ENCODE measurements at places on chromosomes 2 and 18.

GRCh38 chr2:96095116-96095636, 21.2 kb downstream of the ADRA2B start:
- DNase-seq = no peak

DNA sequence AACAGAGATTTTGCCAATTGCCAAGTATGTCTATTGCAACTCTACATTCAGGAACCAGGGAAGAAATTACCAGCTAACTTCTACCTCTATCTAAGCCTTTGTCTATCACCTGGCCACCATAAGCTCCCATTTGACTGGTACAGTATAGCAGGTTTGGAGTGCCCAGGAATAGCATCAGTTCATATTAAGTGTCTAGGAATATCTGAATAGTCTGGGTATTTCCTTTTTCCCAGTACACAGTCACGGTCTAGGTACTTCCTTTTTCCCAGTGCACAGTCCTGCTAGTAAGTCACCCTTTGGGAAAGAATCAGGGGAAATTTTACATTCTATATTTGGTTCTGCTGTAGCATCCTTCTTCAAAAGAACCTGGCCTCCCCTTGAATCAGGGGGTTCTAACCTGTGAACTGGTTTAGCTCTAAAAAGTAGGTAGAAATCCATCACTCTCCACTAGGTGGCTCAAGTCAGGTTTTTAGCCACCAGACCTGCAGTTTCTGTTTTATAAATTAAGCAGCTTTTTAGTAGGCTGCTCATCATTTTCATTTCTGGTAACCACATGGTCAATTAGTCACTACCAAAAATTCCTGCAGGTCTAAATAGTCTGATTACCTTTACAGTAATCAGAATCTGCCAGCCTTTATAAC, 49.3 kb upstream of the DNAJC10 start:
- DNase-seq = peak; percentile 46

DNA sequence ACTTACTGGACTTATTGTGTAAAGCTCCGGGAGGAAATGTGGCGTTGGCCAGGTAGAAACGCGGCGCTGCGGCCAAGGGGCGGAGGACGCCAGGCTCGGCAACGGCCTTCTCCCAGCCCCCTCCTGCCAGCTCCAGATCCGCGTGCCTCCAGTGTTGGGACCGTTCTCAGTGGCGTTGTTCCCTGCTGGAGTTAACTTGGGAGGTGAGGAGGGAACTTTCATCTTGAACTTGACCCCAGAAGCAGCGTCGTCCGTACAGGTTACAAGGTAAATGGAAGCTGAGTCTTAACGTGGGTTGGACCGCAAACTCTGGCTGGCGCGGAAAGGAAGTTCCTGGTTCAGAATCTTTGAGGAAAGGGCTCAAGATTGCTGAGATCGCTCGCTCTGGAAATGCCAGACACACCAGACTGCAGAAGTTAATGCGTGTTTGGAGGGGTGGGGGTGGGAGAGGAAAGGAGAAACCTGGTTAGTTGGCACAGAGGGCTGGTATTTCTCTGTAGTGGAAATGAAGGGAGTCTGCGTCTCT, 1.3 kb downstream of the TANC1 start:
- no peak for DNase-seq

DNA sequence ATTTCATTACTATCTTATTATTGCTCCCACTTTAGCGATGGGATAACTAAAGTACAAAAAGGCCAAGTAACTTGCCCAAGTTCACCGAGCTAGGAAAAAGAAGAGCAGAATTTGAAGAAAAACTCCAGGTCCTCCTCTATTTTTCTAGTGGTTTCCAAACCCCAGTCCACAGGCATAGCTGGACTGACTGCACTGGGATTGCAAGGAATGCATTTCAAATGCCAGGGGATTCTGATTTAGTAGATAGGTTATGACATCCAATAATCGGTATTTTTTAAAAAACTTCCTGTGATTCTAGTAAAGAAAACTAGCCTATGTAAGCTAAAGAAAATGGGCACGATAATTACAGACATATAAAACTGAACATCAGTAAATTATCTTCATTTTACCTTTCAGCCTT, 62.7 kb upstream of the GALNT5 start:
- DNase-seq = no peak

DNA sequence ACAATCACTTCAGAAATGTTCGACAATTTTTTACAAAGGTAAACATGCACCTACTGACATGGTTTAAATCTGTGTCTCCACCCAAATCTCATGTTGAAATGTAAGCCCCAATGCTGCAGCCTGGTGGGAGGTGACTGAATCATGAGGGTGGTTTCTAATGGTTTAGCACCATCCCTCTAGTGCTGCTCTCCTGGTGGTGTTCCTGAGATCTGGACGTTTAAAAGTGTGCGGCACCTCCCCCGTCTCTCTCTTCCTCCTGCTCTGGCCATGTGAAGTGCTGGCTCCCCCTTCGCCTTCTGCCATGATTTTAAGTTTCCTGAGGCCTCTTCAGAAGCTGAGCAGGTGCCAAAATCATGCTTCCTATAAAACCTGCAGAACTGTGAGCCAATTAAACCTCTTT, 28.3 kb downstream of the MAP3K2 start:
- DNase-seq = no peak

GRCh38 chr2:94874277-94874997, 3.2 kb downstream of the TEKT4 start:
- DNase-seq = peak; percentile 26

DNA sequence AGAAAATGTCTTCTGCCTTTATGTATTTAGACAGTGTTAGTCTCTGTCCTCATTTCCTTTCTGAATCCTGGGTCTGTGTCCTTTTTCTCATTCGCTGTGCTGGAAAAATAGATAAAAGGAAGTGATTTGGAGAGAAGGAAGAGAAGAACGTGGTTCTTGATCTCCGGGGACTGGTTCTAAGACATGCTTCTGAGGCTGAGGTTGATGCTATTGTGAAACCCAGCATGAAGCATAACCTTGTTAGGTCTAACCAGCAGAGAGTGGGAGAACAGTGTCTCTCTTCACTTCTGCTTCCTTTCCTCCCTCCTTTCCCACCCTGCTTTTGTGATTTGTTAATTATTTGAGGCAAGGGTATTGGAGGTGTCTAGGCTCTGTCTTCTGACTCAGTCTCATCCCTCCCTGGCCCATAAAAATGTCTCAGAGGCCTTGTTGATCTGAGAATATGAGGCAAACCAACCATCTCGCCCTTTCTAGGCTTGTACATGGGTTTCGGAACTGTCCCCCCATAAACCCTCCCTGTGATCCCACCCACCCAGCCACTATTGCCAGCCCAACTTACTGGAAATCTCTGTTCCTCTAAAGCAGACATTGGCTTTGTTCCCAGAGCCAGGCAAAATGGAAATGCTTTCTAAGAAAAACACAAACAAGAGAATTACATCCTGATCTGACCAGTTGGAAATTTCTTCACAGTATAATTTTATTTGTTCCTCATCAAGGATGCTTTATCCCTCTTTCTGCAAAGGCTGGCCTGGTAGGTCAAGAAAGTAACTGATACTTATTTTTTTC, 360.6 kb upstream of the TNP1 start:
- DNase-seq = peak; percentile 80

- peak; percentile 46 for DNase-seq
Measured at GRCh38 chr2:119647440-119648169, 31.4 kb upstream of the TMEM177 start.

GRCh38 chr2:150147889-150148683, 339.4 kb downstream of the RND3 start:
- DNase-seq = peak; percentile 54

DNA sequence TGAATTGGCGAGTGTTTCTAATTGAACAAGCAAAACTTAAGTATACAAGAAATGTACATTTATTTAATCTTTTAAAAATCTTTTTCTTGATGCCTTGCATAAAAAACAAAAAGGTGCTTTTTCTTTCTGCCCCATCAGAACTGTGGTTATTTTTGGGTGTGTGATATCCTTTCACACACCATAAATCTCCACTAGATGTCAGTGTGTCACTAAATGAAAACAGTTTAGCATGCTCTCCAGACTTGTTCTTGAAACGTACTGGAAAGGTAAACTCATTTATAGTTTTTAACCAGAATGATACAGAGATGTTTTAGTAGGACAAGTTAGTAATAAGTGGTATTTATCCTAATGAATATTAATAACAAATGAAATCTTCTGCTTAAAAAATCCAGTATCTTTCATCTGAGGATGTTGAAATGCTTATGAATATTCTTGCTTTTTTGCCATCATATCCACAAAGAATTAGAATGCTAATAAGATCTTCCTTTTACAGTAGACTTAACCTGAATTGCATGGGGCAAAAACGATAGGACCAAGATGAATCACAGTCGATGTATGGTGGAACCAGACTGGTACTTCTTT, 96.8 kb downstream of the UBE2E3 start:
- peak; percentile 67 for DNase-seq

GRCh38 chr2:59744436-59744835, 809.0 kb downstream of the BCL11A start:
- no peak for DNase-seq

DNA sequence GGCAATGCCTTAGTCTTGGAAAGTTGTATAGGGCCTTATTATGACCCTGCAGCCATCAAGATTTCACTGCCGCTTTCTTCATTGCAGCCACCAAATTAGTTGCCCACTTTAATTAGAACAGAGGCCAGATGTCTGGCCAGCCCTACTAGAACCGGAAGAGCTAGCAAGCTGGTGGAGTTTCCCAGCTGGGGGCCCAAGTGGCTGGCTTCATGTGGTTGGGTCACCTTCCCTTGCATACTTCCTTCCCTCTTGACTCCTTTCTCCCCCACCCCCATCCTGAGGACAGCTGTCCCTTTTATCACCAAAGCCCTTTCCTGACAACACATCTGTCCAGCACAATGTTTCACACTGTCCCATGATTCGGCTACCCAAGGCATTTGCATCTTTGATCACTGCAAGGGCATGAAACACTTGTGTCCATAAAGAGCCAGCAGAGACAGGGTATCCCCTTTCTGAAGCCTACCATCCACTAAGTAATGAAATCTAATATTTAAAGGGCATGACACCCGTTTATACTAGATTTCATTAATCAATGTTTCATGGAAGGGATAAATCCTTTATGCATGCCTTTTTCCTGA, 187.2 kb downstream of the BCL11A start:
- DNase-seq = no peak

- DNase-seq = no peak
Measured at GRCh38 chr2:80050246-80050645, 254.3 kb downstream of the LRRTM1 start.

- peak; percentile 27 for DNase-seq
Measured at GRCh38 chr2:202172439-202173211, 65.8 kb downstream of the SUMO1 start.

- DNase-seq = peak; percentile 40
Measured at GRCh38 chr2:43228321-43228751, 1.9 kb upstream of the ZFP36L2 start.

DNA sequence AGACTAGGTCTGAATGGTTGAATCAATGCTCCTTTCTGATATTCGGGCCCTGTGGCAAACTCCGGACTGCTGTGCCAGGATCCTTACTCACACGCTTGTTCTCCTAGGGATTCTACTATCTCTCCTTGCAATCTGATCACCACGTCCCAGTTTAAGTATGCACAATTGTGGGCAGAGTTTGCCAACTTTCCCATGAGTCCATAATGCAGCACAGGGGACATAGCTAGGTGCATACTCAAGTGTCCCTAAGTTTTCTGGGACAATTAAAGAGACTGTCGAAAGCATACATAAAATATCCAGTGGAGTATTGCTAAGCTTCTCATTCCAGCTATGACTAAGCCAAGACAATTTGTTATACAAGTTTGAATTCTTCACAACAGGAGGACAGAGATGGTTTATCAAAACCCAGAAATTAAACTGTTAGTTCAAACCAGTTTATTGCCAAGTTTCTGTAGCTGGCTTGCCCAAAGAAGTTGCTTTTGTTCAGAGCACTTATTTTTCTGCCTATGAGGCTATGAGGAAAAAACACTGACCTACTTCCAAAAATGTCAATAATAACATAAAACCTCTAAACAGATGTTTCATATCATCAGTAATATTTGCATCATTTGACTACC, 136.1 kb downstream of the EXOC6B start:
- no peak for DNase-seq

- DNase-seq = peak; percentile 7
Measured at GRCh38 chr2:211367711-211368110, 811.3 kb downstream of the CPS1 start.

DNA sequence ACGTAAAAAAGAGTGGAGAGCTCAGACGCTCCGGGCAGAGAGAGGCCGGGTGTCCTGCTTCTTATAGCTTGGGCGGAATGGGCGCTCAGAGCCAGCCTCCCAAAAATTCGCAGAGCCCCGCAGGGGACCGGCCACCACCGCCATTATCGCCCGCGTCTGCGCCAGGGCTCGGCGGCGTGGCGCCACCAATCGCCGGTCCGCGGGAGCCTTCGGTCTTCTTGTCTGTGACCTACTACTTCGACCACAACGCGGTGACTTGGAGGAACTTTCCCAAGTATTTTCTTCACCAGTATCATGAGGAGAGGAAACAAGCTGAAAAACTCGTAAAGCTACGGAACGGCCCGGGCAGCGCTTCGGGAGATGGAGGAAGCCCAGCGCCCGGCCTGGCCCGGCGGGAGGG, 1138.1 kb upstream of the CHAC2 start:
- DNase-seq = no peak

DNA sequence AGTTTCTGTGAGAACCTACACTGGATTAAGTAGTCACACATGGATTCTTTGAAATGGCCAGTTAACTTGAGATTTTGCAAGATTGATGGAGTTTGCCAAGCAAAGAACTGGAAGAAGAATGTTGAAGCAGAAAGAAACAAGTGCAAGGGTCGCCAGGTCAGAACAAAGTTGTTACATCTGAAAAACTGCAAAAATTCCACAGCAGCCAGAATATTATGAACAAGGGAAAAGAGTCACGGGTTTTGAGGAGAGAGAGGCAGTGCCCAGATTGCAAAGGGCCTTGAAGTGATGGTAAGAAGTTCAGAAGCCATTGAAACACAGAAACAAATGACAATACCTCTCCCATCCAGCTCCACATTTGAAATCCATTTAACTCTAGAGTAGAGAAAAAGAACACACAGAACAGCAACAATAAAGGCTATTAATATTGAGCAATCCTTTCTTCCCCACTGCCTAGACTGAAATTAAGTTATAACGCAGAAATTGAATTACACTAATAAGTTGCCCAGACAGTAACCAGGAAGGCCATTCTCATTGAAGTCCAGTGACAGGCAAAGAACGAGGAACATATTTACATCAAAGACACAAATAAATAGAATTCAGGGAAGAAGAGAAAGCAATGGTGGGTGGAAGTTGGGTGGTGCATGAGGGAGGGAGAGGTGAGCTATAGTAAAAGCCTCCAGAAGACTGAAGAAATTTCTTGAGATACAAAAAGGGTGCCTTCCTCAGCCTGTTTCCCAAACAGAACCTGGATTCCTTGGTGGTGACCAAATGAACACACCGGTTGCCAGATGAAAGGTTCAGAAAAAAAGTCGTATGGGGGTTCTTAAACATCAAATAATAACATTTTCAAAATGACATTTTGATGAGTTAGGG, 80.6 kb downstream of the ARHGAP15 start:
- no peak for DNase-seq

DNA sequence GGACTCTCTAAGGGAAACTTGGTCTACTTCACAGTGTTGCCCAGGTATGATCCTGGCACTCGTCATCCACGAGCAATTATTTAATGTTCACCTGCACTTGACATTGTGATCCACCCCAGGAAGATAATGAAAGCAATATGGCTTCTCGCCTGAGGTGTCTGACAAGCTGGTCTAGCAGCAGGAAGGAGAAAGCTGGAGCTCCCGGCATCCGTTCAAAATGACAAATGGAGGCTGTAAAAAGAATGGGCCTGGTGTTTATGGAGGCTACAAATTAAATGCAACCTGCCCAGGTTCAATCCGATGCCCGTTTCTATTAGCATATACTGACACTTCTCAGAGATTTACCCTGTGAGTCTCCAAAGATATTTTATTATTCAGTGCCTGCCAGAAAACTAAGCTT, 317.6 kb downstream of the CTNNA2 start:
- no peak for DNase-seq

Data from fibroblast of mammary gland (primary cell).